H7 (cell line): ENCODE measurements at places on chromosomes 6 and 20.

- no peak for DNase-seq
Observed at GRCh38 chr6:85641522-85641896, 1.2 kb downstream of the SYNCRIP start.

- DNase-seq, result no peak
Observed at GRCh38 chr20:47231382-47232039, 125.0 kb downstream of the ZMYND8 start.

DNA sequence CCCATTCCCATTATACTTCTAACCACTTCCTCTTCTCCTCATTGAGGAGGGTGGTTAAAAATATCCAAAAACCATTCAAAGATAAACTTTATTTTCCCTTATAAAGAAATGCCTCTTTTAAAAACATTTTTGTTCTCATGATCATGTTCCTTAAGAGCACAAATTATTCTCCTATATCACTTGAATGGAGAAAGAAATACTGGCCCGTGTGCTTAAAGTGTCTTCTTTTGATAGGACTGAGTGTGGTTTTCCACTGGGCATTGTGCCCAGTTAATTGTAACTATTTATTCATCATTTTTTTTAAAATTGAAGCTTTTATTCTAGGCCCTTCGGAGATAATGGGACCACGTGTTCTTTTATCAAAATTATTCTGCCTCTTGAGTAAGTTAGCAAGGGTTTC lies 871.5 kb downstream of the QKI start:
- no peak for DNase-seq

DNA sequence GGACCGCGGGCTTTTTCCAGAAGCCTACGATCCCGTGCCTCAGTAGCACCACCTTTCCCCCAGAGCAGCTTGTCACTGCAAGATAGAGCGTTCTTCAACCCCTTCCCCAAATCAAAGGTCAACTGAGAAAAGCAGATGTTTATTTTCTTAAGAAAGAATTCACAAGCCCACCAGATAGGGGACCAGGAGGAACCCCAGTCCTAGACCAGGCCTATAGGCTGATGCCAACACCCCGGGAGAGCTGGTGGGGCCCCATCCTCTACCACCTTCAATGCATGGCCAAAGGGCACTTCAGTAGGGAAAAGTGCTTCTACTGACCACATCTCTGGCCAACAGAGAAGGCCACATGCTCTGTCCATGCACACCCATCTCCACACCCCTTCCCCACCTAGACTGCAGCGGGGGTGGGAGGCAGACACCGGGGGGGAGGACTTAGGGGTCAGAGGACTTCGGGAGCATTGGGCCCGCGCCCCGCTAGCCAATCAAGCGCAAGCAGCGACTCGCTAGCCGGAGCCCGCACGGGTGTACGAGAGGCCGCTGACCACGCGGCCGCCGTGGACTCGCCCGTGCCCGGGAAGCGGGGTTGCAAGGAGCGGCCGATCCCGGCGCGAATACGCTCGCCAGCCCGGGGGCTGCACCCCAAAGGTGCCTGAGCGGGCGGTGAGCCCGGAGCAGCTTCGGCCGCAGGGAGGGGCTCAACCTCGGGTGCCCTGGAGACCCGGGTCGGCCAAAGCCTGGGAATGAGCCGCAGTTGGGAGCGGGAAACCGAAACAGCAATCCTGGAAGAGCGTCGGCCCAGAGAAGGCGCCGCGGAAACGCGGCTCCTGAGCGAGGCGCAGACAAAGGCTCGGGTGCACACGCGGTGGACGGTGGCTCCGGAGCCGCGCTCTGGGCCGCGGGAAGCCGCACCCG lies 2.8 kb downstream of the PDE10A start:
- DNase-seq, result peak; percentile 82

GRCh38 chr6:167350731-167351655 lies 26.1 kb downstream of the TTLL2 start:
- peak; percentile 87 for DNase-seq

DNA sequence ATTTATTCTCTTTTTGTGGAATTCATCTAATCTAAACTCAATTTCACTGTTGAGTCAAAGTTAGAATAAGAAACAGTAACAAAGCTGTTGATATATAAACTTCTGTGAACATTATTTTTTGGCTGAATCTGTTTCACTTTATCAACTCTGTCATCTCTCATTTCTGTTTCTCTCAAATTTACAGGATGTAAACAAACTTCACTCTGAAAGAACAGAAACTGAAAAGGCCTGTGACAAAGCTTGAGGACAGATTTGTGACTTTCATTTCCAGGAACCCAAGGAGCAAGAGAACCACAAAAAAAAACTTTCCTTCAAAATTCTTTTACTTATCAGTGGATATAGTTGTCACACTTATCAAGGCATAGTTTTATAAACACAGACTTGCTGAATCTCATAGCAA lies 447.9 kb upstream of the OPRM1 start:
- no peak for DNase-seq

GRCh38 chr20:37238935-37239451 lies 22.6 kb downstream of the GHRH start:
- DNase-seq, result no peak

- DNase-seq, result no peak
Observed at GRCh38 chr20:37945091-37945547, 42.2 kb downstream of the VSTM2L start.

DNA sequence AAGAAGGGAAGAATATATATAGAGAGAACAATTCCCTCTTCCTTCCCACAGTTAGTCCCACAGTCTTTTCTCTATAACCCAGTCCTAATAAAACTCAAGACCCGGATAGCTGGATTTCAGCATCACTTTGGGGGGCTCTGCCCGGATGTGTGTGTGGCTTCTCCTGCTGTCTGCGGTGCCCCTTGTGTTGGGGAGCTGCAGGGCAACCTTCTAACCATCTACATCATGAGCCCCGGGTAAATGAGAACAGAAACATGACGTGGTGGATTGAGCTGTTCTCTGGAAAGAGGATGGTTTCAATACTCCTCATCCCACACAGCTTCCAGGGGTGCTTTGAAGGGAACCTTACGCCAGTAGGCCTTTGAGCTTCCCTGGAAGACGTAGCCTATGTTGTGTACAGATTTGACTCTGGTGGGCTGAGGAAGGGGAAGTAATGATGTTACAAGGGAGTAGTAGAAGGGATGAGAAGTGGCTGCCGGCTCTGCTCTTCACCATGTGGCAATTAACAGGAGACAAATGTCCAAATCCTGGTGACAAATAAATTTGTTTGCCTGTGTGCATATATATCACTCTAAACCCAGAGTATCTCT lies 13.5 kb upstream of the PRDM1 start:
- no peak for DNase-seq

DNA sequence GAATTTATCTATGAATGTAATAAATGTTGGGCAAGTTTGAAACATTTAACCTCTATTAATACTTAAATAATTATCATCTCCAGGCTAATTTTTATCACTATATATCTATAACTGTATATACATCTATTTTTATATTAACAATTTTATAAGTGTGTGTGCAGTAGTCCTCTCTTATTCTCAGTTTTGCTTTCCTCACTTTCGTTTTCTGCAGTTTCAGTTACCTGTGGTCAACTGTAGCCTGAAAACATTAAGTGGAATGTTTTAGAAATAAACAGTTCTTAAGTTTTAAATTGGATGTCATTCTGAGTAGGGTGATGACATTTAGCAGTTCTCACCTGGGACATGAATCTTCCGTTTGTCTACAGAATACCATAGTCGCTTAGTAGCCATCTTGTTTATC lies 379.4 kb upstream of the MAN1A1 start:
- DNase-seq, result no peak

DNA sequence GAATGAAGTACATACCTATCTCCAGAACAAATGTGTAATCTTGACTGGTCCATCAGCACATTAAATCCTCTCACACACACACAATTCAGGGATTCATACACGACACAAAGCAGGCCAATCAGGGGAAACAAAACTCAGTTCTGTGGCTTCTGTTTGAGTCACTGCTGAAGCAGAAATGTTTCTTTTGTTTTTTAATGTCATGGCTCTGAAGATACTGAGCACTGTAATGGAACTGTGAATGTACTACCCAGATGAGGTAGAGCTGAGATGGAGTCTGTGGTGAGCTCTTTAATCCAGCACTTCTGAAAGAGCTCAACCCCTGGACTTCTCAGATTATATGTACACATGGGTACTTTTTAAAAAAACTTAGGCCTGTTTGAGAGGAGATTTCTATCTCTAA lies 116.4 kb downstream of the THEMIS start:
- no peak for DNase-seq

DNA sequence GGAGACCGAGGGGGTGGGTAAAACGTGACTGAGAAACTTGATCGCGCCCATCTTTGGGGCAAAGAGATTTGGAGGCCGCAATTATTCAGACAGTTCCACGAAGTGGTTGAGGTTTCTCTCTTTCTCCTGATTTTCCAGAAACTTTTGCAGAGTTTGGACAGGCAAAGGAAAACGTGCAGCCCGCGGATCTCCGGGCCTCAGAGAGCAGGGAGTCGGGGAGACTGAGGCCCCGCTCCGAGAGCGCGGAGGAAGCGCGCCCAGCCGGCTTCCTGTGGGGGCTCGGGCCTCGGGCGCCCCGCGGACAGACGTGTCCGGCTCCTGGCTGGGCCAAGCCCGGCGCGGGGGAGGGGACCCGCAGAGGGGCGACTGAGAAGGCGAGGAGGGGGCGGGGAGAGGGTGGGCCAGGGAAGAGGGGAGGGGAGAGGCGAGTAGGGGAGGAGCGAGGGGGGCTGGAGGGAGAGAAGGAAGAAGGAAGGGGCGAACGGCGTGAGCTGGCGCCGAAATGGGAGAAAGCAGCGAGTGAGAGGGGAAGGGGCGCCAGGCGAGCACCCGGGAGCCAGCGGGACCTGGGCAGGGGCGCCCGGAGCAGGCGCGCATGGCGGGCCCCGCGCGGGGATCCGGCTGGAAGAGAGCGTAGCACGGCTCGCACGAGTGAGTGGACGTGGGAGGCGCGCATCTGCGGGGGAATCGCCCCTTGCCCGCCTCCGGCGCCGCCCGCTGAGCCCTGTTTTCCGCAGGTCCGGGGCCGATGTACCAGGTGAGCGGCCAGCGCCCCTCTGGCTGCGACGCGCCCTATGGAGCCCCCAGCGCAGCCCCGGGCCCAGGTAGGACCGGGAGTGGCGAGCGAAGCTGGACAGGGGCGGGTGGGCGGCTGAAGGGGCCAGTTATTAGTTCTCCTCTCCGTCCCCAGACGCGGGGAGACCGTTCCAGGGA lies at the start of gene MDFI:
TSS of gene MDFI (plus strand) at position 467 of the 933 bp plus-strand sequence. CDS start at position 749, 282 bp downstream.
- DNase-seq, result peak; percentile 94

GRCh38 chr6:149433405-149433804 lies 33.3 kb downstream of the SUMO4 start:
- DNase-seq, result no peak

- DNase-seq, result peak; percentile 37
Observed at GRCh38 chr6:51959744-51960383, 127.5 kb downstream of the PKHD1 start.

GRCh38 chr6:119226089-119226488 lies 123.5 kb downstream of the MAN1A1 start:
- DNase-seq, result no peak

DNA sequence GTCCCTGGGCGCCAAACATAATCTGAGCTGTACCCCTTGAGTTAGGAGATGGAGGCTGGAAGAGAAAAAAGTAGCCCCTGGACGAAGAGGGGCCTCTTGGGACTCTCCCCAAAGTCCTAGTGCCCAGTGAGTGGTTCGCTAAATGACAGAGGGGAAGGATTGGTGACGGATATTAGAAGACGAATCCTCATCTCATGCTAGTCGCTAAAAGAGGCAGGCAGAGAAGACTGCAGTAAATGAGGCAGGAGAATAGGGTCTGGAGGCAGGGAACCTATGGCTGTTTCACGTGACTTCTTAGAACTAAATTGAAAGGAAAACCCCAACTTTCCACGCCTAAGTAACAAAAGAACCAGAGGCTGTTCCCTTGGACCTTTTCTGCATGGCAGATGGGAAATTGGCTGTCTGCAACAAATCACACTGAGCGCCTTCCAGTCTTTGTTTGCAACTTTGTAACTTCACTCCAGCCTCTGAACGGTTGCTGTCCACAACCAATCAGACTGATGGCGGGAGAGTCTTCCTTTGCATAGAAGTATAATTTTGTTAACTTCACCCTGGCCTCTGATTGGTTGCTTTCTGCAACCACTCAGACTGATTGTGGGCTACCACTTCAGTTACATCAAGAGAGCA lies 731 bp upstream of the RBL1 start:
- DNase-seq, result no peak

DNA sequence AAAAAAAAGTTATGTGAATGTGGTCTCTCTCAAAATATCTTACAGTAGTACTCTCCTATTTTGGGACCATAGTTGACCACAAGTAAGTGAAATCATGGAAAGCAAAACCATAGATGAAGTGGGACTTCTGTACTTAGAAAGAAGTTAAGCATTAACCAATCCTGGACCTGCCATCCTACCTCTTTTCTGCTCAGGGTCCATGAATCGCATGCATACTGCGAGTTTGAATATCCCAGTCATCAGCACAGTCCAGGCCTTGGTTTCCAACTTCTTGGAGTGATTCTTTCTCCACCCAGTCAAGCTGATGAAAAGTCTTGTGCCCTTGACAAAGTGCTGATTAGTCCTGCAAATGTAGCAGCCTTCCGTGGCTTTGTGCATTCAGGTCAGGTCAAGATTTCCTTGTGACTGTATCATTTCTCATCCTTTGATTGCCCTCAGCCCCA lies 46.0 kb downstream of the RNF217 start:
- no peak for DNase-seq

DNA sequence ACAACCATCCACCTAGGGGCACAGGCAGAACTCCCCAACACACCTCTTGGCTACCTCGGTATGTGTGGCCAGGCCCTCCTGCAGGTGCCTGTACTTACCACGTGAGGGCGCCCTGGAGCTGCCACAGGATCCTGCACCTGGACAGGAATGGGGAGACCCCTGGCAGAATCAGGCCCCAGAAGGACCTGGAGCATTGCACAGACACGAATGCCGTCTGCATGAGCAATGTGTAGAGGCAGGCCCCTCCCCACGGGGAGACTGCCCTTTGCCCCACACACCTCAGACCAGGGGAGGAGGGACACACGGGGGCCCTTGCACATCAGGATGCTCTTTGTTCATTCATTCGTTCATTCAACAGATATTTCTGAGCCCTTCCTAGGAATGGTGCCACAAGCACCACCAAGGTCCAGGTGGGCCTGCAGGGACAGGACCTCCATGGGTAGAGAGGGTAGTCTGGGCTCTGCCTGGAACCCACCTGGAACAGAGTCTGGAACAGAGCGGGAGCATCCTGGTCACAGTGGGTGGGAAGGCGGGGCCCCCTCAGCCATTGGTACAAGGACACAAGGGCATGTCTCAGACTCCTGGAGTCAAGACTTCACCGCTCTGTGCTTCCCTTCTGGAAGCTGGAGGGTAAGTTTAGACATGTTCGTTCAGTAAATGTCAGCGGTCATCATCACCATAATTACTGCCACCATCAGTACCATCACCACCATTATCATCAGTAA lies 32.3 kb downstream of the YTHDF1 start:
- peak; percentile 93 for DNase-seq

- DNase-seq, result no peak
Observed at GRCh38 chr6:131733376-131734016, 22.7 kb upstream of the CTAGE9 start.

GRCh38 chr6:53926505-53926904 lies 131.7 kb downstream of the LRRC1 start:
- DNase-seq, result no peak

- peak; percentile 18 for DNase-seq
Observed at GRCh38 chr6:52635049-52635577, 35.8 kb upstream of the TMEM14A start.

- DNase-seq, result no peak
Observed at GRCh38 chr6:120198033-120198432, 848.5 kb upstream of the MAN1A1 start.

- peak; percentile 54 for DNase-seq
Observed at GRCh38 chr6:31541059-31541657, 645 bp downstream of the DDX39B start.

- no peak for DNase-seq
Observed at GRCh38 chr20:37878835-37879599, 23.9 kb upstream of the VSTM2L start.

GRCh38 chr20:10659651-10660601 lies 13.9 kb downstream of the JAG1 start:
- DNase-seq, result no peak
